ELR (cell line): ENCODE measurements at places on chromosomes 2 and 18.

- DNase-seq = peak; percentile 89
Measured at GRCh38 chr2:190534310-190535120, at the start of gene NEMP2. Gene NEMP2 (minus strand): TSS chr2:190534722. CDS start chr2:190534655, 67 bp downstream.

DNA sequence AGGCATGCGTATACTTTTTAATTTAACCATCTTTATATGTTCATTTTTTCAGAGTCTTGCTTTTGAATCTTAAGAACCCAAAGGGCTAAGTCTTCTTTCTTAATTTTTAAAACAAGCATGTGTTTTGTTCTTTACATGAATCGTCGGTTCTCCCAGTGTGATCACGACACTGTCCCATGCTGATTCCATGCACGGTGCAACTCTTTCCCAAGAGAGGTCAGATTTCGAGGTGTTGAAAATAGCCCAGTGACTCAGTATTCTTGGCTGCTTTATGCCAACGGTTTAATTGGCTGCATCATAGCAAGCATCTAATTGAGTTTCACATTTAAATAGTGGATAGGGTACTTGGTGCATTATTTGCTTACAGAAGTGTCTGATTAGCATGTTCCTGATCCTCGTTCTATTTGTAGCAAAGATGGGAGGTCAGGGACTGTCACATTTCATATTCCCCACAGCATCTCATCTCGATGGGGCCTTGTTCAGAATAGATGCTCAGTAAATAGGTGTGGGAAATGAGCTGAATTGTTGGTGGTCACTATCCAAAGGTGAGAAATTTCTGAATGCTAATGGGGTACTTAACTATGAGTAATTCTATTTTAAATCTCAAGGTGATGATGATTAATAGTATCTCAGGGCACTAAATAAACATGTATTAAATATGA, 2.8 kb downstream of the NPAS2 start:
- DNase-seq = peak; percentile 37

GRCh38 chr2:10159086-10159485, 36.5 kb downstream of the RRM2 start:
- no peak for DNase-seq

DNA sequence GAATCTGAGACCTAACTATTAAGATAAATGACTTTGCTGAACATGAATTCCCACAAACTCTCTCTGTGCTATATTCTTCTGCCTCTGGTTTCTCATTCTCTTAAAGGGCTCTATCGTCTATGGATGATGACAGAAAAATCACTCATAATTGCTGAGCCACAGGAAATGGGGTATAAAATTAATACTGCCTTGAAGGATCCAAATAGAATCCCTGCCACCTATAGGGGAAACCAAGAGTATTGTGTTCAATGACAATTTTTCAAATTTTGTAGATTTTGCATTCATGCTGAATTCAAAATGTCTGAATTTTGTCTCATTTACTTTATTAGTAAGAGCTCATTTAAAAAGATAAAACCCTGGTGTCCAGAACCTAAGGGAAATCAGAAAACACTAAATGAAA, 235.8 kb downstream of the RBM43 start:
- no peak for DNase-seq

DNA sequence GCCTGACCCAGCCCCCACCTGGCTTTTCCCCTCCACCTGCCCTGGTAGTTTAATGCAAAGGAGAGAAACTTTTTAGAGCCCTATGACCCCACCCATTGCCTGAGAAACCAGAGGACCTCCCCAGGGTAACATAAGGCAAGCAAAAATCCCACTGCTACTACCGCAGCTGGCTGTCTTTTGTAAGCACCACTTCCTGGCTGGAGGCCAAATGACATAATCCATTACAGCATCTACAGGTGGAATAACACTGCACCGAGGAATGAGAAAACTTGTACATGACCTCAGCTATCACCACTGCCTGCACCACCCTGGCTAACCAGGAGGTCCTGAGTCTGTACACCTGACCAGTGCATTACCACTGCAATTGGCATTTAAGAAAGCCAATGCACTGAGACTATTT, 149.6 kb upstream of the GALNT5 start:
- peak; percentile 3 for DNase-seq

DNA sequence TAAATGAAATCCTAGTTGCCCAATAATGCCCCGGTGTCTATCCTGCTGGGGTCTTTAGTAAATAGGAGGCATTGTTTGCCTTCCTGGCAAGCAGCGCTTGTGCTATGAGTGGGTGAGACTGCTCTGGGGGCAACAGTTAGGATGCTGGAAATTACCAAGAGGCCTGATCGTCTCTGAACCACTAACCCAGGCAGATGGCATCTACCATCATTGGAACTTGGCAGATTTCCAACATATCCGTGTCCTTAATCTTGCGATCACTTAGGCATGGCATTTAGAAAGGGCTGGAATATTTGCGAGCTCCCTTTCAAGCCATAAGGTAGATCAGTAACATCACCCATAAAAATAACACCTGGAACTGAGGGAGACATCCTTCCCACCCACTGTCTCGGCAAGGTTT, 18.8 kb upstream of the SH3RF3 start:
- DNase-seq = no peak

DNA sequence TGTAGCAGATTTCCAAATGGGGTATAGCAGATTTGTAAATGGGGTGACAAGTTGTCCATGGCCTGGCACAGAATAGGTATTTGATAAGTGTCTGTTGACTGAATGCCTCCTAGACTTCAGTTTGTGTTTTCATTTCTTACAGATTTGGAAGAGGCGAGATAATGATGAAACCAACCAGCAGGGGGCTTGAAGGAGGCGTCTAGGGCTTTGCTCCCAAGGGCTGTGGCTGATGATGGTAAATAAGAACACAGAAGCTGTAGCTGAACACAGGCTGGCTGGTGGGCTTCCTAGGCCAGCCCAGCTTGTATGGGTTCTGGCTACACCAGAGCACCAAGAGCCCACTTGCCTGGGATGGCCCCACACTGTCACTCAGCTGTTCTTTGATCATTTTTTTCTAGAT, 19.4 kb downstream of the SFTPB start:
- DNase-seq = peak; percentile 79

DNA sequence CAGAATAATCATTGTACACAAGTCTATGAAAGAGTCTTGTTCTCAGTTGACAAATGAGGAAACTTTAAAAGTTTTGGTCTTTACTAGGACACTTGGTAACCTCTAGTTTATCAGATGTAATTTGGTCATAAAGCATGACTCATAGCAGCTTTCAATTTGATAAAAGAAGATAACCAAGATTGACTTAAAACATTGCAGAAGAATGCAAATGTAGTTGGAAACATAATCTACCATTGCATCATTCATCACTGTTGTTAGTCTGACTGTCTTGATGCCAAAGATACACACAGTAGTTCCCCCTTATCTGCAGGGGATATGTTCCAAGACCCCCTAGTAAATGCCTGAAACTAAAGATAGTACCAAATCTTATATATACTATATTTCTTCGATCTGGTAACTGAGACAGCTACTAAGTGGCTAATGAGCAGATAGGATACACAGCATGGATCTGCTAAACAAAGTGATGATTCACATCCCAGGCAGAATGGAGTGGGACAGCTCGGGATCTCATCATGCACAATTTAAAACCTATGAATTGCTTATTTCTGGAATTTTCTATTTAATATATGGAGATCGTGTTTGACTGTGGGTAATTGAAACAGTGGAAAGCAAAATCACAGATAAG, 131.4 kb upstream of the CCDC68 start:
- no peak for DNase-seq

DNA sequence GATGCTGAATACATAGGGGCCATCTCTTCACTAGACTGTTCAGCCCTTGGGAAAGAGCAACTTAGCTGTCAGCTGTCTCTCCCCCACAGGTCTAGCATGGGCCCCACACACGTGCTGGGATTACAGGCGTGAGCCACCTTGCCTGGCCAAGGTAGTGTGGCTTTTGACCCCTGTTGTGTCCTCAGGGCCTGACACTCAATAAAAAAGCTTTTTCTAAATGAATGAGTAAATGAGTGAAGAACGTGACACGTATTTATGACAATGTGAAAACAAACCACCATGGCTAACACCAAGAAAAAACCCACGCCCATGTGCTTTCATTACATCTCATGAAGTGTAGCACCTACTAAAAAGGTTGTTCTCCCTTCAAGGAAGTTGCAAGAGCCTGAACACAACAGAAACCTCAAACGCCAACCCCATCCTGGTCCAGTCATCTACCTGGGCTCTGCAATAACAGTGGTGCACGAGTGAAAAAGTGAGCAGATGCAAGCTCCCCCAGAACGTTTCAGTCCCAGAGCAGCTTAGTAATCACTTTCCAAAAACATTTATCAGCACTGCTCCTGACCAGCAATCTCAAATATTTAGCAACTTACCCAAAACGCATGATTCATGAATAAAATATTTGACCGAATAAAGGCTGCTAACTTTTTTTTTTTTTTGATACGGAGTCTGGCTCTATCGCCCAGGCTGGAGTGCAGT, 3.4 kb downstream of the WDFY1 start:
- DNase-seq = peak; percentile 93

DNA sequence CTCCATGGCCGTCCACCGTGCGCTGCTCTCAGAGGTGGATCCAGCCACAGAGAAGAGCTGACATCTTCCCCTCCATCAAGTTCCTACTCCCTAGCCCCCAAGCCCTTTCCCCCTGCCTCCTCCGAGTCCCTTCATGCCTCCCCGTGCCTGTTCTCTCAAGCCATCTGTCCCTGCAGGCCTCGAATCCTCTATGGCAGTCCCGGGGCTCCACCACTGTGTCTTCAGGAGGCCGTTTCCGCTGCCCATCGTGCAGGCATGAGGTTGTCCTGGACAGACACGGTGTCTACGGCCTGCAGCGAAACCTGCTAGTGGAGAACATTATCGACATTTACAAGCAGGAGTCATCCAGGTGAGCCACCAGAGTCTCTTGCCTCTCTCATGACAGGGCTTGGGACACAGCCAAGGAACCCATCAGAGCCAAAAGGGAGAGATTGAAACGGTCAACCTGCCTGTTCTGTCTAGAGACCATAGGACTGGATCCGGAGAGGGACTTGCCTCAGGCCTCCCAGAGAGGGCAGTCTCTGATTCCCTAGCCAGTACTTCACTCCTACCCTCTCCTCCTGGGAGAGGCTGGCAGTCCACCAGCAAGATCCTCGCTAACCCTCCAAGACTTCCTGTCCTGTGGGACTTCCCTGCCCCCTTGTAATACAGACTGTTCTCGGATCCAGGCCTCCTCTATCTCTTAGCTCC, 9.7 kb downstream of the UCN start:
- no peak for DNase-seq

- no peak for DNase-seq
Measured at GRCh38 chr2:25381502-25381901, 39.8 kb upstream of the DNMT3A start.

- peak; percentile 33 for DNase-seq
Measured at GRCh38 chr2:47373747-47374146, 29.2 kb upstream of the MSH2 start.

- no peak for DNase-seq
Measured at GRCh38 chr2:129794540-129794939, 184.9 kb upstream of the RAB6C start.

- no peak for DNase-seq
Measured at GRCh38 chr2:182954789-182955188, 83.5 kb downstream of the NCKAP1 start.

DNA sequence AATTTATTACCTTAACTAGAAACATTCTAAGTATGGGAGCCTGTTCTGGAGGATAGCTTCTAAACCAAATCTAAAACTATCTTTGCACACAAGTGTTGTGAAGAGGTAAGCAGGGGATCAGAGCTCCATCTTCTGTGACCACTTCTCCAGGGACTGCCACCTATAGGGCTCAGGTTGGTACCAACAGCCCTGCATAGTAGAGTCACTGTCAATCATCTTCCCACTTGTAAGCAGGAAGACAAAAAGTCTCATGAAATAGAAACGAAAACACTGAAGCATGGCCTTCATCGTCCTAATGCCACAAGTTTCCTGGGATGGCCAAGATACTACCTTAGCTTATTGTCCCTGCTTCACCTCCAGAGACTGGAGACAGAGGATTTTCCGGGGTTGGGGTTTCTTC, 43.8 kb downstream of the KANSL3 start:
- no peak for DNase-seq

DNA sequence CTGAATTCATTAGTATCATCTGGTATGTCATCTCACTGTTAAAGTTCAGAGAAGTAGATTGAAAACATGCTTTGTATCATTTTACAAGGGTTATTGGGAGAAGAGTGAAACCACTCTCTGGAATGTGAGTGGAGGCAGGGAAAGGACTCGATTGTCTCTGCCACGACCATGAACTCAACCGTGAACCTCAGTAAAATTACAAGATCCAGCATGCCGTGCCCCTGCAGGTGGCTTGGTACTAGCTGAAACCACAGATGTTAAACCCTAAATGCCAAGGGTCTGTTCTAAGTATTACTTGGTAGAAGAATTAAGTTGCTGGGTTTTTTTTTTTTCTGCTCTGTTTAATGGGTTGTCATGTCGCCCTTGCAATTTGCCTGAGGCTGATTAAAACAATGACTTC, 197.2 kb downstream of the MYO3B start:
- DNase-seq = no peak
